ENCODE measurements at places on chromosomes 2 and 18.

GRCh38 chr2:70118798-70119454 is 31.6 kb downstream of the PCBP1 start:
- DNase-seq: peak; percentile 74

DNA sequence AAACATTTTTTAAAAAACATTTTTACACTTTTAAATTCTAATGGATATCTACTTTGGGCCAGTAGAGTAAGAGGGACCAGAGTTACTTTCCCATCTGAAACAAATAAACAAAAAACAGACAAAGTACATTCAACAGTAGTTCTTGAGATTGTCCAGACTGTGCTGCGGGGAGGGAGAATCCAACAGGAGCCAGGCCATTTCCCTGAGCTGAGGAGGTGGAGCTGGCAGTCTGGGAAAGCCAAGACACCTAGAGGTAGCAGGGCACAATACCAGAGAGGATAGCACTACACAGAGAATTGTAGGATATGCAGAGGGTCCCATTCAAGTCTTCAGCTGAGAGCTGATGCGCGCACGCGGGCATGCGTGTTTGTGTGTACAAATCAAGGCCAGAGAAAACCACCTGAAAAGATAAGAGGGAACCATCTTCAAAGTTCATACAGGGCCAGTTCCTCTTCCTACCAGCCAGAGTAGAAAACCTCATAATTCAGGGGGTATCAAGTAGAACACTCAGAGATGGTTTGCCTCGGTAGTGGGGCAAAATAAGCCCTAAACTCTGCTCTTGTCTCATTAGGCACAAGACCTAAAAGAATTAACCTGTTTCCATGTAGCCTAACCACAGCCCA is 44.0 kb downstream of the PTRHD1 start:
- DNase-seq: peak; percentile 80

DNA sequence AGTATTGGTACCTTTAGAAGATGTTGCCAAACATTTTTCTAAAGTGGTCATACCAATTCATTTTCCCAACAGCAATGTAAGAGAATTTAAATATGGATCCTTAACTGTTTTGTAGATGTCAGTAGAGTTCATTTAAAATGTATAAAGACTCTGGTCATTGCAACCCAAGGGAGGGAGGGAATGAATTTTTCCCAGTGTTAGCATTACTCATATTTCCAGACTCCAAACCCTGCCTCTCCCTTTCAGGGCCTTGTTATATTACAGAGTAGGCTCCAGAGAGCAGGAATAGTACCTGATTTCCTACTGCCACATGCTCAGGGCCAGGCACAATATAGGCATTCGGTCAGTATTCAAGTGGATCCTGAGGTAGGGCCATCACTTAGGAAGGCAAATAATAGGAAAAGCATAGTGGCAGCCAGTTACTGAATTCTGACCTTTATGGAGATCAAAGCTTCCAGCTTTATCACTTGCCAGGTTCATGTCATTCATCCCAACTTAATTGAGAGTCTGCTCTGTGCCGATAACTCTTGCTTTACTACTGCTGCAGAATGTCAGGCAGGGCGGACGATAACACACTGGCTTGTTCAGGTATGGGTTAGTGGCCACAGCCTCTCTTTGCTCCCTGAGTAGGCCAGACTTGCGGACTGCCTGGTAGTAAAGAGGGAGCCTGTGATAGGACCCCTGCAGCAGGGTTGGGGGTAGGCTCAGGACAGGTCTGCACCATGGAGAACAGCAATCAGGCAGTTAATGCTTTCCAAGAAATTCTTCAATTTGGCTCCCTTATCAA is 75.3 kb downstream of the OSBPL6 start:
- DNase-seq: no peak

GRCh38 chr2:239303711-239304532 is 96.9 kb downstream of the HDAC4 start:
- no peak for DNase-seq

Data from islet precursor cell (in vitro differentiated cells).